ENCODE measurements at places on chromosomes 13 and 19.
A peak's percentile ranks its signal among the peaks of the same experiment; 100 is the strongest.

DNA sequence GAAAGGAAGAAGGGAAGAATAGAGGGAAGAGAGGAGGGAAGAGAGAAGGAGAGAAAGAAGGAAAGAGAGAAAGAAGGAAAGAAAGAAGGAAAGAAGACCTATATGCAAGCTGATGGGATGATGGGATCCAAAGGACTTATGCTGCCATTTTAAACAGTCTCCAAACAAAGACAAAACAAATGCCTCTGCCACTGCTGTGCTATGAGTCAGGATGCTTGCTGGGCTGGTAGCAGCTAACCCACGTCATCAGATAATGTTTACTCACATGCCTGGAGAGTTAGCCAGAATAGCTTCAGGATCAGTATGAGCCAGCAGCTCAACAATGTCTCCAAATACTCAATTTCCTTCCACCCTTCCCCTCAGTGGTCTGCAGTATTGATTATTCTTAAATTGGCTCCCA, 12.0 kb upstream of the ZNF274 start:
- DNase-seq = no peak

- no peak for DNase-seq
Measured at GRCh38 chr13:49234741-49235140, 13.0 kb upstream of the CDADC1 start.

DNA sequence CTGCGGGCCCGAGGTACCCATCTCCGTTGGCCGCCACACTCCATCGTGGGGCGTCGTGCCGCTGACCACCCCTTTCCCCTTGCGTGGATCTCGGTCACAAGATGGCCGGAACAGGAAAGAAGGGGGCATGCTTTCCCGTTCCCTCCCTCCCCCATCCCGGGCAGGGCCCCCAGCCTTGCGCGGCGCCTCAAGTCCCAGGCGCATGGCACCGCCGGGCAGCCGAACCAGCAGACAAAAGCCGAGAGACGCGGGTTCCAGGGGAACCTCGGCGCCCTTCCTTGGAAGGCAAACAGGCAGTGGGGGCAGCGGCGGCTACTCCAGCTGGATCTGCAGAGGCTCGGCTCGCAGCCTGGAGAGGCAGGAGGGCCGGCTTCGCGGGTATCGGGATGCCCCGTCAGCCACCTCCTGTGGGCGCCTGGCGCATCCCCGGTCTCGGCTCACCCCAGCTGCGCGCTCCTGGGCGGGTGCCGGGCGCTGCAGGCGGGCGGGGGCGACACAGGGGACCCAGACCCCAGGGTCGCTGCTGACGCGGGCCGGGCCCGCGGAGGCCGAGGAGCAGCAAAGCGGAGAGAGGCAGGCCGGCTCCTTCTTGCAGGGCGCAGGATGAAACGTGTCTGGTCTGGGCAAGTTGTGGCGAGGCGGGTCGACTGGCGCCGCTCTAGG, 439 bp downstream of the DZIP1 start:
- no peak for DNase-seq

GRCh38 chr13:111627596-111627995, 307.2 kb downstream of the TEX29 start:
- no peak for DNase-seq

DNA sequence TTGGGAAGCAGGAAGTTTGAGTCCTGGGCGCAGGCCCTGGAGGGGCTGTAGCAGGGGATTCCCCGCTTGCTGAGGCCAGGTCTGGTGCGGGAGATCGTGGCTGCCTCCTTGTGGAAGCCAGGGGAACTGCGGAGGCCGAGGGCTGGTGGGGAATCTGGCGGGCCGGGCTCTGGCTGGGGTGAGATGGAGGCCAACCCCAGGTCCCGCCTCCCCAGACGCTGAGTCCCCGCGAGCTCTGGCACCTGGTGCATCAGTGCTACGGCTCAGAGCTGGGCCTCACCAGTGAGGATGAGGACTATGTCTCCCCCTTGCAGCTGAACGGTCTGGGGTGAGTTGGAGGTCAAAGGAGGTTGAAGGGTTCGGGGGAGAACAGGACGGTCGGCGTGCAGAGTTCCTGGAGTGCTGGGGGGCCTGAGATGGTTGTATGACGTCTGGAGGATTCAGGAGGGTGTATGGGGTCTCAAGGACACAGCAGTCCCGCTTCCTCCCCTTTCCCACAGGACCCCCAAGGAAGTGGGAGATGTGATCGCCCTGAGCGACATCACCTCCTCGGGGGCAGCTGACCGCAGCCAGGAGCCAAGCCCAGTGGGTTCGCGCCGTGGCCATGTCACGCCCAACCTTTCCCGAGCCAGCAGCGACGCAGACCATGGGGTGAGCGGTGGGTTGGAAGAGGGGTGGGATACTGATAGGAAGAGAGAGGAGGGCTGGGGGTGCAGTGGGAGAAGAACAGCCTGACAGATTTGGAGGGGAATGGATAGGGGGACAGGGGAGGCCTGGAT, 13.1 kb downstream of the GRAMD1A start:
- DNase-seq = peak; percentile 75

GRCh38 chr19:18783958-18784785, 6.9 kb downstream of the COMP start:
- no peak for DNase-seq

GRCh38 chr13:106418556-106418955, 116.9 kb downstream of the EFNB2 start:
- DNase-seq = no peak

DNA sequence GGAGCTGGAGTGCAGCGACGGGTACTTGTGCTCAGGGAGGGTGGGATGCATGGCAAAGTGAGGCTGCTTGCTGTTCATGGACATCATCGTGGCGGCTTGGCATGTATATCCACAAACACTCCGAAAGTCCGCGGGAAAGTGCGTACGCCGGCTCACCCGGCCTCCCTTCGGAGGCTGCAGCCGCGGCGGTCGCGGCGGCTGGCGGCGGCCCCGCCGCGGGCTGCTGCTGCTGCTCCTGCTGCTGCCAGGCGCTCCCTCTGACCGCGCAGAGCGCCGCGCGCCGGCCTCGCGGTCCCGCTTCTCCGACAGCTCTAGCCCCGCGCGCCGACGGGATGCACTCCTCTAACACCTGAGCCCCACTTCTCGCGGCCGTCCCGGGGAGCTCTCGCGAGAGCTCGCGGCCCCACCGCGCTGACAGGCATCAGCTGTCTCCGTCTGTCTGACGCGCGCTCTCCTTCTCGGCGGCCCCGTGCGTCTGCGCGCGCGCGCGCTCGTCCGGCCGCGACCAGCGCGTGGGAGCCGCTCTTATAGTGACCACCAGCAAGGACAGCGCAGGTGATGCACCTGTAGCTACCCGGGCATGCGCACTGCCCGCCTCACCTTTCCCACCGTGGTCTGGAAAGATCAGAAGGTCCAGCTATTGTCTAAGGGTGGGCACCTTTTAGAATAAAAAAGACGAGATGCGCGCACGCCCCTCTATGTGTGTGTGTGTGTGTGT, at the start of gene POU4F1:
POU4F1 (minus strand) TSS at position 313 of the 718 bp plus-strand sequence; CDS start at position 87, 226 bp downstream.
- peak; percentile 46 for DNase-seq

DNA sequence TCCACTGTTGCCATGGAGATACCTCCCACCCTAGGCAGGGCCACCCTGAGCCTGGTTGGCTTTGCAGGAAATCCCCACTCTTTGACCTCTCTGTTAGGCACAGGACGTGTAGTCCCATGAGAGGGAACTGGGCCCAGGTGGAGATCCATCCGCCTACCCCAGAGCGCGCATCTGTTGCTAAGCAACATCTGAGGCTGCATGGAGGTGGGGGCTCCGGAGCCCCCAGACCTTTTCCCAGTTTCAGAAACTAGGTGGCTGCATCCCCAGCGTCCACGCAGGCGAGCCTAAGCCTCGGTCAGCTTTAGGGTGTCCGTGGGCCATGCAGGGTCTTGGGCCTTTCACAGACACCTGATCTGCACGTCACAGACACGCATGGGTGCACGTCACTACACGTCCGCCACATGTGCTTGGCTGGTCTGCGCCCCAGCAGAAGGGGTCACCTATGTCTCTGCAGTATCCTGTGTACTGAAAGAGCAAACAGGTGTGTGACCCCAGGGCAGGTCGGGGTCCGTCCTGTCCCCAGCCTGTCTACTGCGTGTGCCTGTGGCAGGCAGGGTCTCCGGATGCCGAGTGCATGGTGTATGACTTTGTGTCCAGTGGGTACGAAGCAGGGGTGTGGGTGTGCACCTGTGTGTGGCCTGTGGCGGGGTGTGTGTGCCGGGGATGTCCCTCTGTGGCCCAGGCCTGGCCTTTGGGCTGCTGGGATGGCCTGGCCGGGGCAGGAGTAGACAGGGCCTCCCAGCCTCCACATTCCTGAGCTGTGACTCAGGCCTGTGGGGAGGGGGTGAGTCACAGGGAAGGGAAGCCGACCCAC, 4.1 kb upstream of the CIRBP start:
- no peak for DNase-seq

- DNase-seq = no peak
Measured at GRCh38 chr13:32542221-32542620, 3.6 kb upstream of the N4BP2L2 start.

DNA sequence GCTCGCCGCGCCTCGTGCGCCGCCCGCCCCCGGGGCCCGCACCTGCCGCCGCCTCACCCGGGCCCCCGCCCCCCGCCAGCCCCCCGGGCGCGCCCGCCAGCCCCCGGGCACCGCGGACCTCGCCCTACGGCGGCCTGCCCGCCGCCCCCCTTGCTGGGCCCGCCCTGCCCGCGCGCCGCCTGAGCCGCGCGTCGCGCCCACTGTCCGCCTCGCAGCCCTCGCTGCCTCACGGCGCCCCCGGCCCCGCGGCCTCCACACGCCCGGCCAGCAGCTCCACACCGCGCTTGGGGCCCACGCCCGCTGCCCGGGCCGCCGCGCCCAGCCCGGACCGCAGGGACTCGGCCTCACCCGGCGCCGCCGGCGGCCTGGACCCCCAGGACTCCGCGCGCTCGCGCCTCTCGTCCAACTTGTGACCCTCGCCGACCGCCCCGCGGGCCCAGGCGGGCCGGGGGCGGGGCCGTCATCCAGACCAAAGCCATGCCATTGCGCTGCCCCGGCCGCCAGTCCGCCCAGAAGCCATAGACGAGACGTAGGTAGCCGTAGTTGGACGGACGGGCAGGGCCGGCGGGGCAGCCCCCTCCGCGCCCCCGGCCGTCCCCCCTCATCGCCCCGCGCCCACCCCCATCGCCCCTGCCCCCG, 17.2 kb downstream of the POLRMT start:
- no peak for DNase-seq

GRCh38 chr13:79871594-79871993, 390.6 kb downstream of the NDFIP2 start:
- no peak for DNase-seq

- DNase-seq = no peak
Measured at GRCh38 chr13:80132741-80133601, 208.0 kb downstream of the SPRY2 start.

DNA sequence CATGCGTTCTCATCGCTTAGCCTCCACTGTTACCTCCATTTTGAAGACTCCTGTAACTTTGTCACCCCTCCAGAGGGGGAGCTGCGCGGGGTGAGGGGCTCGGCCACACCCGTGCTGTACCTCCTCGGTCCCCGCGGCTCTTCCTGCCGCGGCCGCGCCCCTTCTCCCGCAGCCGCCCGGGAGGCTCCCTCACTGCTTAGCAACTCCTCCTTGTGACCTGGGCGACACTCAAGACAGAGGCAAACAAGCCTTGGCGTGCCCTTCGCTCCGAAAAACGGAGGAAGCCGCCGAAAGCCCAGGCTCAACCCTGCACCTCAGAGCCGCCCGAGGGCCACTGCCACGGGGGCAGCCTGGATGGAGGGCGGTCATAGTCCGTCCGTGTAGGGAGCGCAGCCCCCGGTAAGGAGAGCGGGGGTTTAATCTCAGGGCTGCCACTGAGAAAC, 494.3 kb downstream of the FOXO1 start:
- DNase-seq = no peak

- no peak for DNase-seq
Measured at GRCh38 chr13:51971520-51972426, 39.5 kb downstream of the ATP7B start.

DNA sequence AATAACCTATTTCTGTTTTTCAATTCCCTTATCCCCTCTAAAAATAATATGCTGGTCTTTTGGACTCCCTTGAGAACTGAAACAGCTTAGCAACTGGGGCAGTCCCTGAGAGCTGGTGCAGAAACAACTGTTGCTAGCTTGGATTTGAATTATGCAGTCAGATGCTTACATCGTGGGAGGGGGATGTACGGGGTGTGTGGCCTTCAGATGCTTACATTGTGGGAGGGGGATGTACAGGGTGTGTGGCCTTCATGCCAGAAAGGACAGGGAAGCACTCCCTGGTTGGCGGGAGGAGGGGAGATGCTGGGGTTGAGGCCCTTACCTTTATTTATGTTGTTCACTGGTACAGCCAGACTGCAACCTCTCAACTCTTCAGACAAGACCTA, 25.6 kb downstream of the LRCH1 start:
- DNase-seq = no peak

GRCh38 chr19:43780706-43781525, at the start of gene KCNN4:
Gene KCNN4, minus strand, starts transcription at chr19:43780973. Its CDS starts 112 bp downstream, at chr19:43780861.
- peak; percentile 77 for DNase-seq

DNA sequence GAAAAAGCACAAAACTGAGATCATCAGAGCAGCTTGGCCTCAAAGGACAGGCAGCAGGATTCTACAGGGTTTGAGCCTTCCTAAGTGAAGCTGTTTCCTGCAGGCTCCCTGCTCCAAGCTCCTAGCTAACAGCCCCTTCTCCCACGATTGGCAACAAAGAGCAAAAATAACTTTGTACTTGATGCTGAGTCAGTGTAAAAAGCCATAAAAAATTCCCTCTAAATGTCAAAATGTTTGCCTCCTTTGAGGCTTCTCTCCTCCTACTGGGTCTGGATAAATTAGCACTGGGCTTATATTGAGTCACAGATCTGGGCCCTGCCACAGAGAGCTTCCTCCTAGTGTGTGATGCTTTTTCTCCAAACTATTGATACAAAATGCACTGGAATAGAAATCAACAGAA, 153.3 kb downstream of the TNFRSF19 start:
- DNase-seq = no peak

DNA sequence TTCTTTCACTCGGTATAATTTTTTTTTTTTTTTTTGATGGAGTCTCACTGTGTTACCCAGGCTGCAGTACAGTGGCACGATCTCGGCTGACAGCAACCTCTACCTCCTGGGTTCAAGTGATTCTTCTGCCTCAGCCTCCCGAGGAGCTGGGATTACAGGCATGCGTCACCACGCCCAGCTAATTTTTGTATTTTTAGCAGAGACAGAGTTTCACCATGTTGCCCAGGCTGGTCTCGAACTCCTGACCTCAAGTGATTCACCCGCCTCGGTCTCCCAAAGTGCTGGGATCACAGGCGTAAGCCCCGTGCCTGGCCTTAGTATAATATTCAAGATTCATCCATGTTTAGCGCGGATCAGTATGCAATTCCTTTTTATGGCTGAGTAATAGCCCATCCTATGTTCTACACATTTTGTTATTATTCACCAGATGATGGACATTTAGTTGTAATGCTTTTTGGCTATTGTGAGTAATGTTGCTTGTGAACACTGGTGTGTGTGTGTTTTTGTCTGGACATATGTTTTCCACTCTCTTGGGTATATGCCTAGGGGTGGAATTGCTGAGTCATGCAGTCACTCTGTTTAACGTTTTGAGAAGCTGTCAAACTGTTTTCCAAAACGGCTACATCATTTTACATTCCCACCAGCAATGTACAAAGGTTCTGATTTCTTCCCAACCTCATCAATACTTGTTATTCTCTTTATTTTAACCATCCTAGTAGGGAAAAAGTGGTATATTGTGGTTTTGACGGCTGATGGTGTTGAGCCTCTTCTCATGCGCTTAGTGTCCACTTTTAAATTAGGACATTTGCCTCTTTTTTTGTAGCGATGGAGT, 22.9 kb downstream of the PLEKHF1 start:
- DNase-seq = no peak

- no peak for DNase-seq
Measured at GRCh38 chr19:17721111-17721628, 1.9 kb downstream of the MAP1S start.

Data from stimulated activated CD4-positive, alpha-beta T cell treated with anti-CD3 and anti-CD28 coated beads, TNF-alpha, amount 100 ng/mL, for 48 hours (primary cell).